Parietal lobe (tissue), 2 donors: ENCODE measurements at places on chromosomes 7 and 10. TPM values are rescaled to one million over a fixed set of nuclear protein-coding genes. Genes with fewer than 3 reads are reported as not detected.

Gene NRCAM
- 170 TPM for total RNA-seq

Gene TBC1D12
- total RNA-seq = 47.6 TPM

Gene GDF10
- total RNA-seq = 6.3 TPM

Gene RAB19
- total RNA-seq = not detected

Gene ABCC2
- 0.63 TPM for total RNA-seq

Gene GIMAP4
- 3.4 TPM for total RNA-seq

Gene ZNF438
- 7.5 TPM for total RNA-seq

Gene OR9A2
- total RNA-seq = 5.6 TPM
